ENCODE measurements at places on chromosomes 13 and 19. TPM values are rescaled to one million over a fixed set of nuclear protein-coding genes. Genes with fewer than 3 reads are reported as not detected.

DNA sequence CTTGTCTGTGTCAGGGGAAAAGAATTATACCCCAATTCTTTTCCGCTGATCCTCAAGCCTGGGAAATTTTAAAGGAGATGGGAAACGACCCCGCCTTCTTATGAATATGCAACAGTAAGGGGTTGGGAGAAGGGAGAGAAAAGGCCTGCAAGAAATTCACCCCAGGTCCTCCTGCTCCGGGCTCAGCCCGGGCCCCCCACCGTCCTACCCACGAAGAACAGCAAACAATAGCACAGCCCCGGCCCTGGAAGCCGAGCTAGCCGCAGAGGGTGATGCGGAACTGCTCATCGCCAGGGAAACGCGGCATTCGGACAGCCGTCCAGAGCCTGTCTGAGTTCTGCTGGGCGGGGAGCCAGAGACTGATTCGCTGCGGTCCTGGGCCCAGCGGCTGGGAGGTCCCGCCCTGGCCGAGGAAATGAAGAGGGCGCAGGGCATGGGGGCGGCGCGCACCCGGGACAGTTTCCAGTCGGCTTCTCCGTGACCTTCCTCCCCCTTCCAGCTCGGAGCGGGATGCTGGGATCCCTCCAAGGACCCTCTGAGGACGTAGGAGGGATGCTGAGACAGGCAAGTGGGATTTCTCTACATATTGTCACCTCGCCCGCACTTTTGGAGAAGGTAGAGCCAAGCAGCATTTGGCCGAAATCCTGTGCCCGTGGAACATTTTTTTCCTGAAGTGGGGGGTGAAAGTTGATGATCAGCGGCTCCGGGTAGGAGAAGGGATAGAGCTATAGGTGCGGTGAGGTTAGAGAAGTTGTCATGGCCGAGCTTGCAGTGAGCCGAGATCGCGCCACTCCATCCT lies 82.3 kb upstream of the C1QTNF9B start:
- no peaks in the 10 kb centered on the region for H3K36me3 ChIP-seq
- peak; percentile 77 for DNase-seq
- H3K27ac ChIP-seq = peak overlapping the region; percentile 66

DNA sequence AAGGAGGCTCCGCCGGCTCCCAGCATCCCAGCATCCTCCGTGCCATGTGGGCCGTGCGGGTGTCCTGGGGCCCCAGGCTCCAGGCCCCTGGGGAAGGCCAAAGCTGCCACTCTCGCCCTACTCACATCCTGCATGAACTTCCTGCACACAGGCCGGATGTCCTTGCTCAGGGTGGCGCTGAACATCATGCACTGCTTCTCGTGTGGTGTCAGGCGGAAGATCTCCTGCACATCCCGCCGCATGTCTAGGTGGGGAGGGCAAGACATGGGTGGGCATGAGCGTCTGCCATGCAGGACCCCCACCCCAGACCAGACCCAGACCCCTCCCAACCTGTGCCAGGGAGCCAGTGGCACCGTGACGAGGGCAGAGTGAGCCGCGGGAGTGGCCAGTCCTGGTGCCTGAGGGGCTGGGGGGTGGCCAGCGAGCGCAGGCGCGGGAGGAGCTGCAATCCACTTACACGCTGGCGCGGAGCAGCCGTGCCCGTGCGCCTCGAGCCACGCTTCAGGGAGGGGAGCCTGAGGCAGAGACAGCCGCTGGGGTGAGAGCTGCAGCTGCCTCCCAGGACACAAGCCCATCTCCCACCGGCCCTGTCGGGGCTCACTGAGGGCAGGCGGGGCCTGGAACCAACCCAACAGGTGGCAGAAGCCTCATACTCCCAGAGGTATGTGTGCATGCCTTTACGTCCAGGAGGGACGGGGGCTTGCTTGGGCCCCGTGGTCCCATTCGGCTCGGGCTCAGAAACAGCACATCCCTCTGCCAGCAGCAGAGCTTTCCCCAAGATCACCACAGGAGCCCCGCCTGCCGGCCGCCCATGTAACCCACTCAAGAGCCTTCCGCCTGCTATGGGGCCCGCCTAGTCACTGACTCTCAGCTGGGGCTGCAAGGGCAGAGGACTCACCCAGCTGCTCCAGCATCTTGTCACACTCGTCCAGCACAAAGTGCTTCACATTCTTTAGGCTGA lies 8.8 kb downstream of the DDX39A start:
- peak overlapping the region; percentile 36 for H3K27ac ChIP-seq
- no peak overlapping the region for H3K4me3 ChIP-seq
- peaks cover 36% of the 10 kb centered on the region for H3K4me1 ChIP-seq
- H3K36me3 ChIP-seq = peaks cover 85% of the 10 kb centered on the region
- DNase-seq = peak; percentile 55
- H3K27me3 ChIP-seq = no peaks in the 10 kb centered on the region

- DNase-seq = no peak
- no peak overlapping the region for H3K27ac ChIP-seq
- no peak overlapping the region for H3K4me3 ChIP-seq
- H3K4me1 ChIP-seq = no peaks in the 10 kb centered on the region
- H3K27me3 ChIP-seq = peaks cover under 1% of the 10 kb centered on the region
Observed at GRCh38 chr19:38509027-38509426, 75.5 kb downstream of the RYR1 start.

GRCh38 chr19:46428239-46429135 lies at the start of gene PNMA8C:
TSS of gene PNMA8C (minus strand) at chr19:46428936. CDS start at chr19:46428359, 577 bp downstream.
- peak; percentile 71 for DNase-seq
- no peak within 1 kb of the TSS for H3K27ac ChIP-seq
- no peaks in the 10 kb centered on the region for H3K36me3 ChIP-seq
- H3K4me3 ChIP-seq = peak within 1 kb of the TSS; percentile 19
- H3K27me3 ChIP-seq = peaks cover 54% of the 10 kb centered on the region
- H3K4me1 ChIP-seq = peaks cover 9% of the 10 kb centered on the region

IL17D gene
- total RNA-seq = 1.5 TPM

GRCh38 chr19:3698974-3699740 lies 1.1 kb downstream of the PIP5K1C start:
- peak overlapping the region; percentile 82 for H3K4me3 ChIP-seq
- peak overlapping the region; percentile 80 for H3K27ac ChIP-seq
- DNase-seq = peak; percentile 74
- H3K4me1 ChIP-seq = peaks cover 19% of the 10 kb centered on the region
- no peaks in the 10 kb centered on the region for H3K36me3 ChIP-seq

CCDC169 gene
- total RNA-seq = not detected

CGB8 gene
- total RNA-seq = not detected

- no peak for DNase-seq
- no peaks in the 10 kb centered on the region for H3K27me3 ChIP-seq
- no peak overlapping the region for H3K27ac ChIP-seq
- no peak overlapping the region for H3K4me3 ChIP-seq
Observed at GRCh38 chr13:59441596-59442280, 722.0 kb downstream of the DIAPH3 start.

PTH2 gene
- not detected for total RNA-seq

DNA sequence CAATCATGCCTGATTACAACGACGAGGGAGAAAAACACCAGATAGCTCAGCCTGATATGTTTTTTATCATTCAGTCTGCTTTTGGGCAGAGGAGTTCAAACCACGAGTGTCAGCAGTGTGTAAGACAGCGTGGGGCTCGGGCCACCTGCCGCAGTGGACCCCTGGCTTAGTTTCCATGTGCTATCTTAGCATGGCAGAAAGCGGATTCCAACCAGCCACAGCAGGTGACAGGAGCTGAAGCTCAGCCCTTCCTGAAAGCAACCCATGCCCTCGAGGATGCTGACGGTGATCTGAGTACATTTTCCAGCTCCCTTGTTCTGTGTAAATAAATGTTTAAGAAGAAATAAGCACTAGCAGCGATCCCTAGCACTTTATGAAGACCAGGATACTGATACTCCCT lies 32.2 kb upstream of the MBNL2 start:
- no peak overlapping the region for H3K4me3 ChIP-seq
- H3K36me3 ChIP-seq = no peaks in the 10 kb centered on the region
- H3K27ac ChIP-seq = peak overlapping the region; percentile 31
- peaks cover 5% of the 10 kb centered on the region for H3K4me1 ChIP-seq
- no peaks in the 10 kb centered on the region for H3K27me3 ChIP-seq

DNA sequence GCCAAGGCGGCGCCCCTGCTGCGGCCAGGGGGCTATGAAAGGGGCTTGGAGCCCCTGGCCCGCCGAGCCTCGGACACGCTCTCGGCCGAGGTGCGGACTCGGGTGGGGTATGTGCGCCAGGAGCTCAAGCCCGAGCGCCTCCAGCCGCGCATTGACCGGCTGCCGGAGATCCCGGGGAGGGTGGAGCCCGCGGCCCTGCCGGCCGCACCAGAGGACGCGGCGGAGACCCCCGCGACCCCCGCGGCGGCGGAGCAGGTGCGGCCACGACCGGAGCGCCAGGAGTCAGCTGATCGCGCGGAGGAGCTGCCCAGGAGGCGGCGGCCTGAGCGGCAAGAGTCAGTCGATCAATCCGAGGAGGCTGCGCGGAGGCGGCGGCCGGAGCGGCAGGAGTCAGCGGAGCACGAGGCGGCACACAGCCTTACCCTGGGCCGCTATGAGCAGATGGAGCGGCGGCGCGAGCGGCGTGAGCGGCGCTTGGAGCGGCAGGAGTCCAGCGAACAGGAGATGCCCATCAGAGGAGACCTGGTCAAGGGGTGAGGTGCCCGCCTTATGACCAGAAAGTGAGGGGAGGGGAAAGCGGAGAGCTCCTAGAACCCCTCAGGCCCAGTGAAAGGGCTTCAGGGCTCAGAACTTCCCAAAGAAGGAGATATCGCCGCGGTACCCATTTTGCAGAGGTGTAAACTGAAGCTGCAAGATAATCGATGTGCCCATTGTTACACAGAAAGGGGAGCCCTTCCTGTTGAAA lies 8.8 kb upstream of the SHKBP1 start:
- H3K27ac ChIP-seq = no peak overlapping the region
- H3K4me3 ChIP-seq = peak overlapping the region; percentile 35
- no peak for DNase-seq

RNF113B gene
- not detected for total RNA-seq

DNA sequence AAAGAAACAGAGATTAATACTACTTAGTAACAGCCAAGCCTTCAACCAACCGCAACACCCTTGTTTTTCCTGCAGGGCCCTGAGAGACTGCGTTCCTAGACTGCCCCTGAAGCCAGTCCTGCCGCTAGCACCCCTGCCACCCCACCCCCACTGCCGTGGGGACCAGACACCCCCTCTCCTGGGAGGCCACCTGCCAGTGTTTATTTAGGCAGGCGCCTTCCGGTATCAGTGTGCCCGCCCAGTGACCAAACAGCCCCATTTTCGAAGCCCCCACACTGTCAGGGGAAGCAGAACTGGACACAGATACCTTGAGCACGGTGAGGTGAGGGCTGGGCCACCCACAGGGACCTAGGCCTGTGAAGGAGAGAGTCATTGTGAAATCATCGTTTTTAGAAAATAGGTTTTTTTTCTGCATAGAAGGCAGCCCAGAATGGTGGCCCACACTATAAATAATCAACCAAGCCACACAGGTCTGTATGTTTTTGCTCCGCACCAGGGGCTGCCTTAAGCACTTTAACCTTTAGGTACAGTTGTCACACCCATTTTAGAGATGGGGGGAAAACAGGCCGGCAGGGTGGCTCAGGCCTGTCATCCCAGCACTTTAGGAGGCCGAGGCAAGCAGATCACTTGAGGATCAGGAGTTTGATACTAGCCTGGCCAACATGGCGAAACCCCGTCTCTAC lies 3.5 kb upstream of the TLE5 start:
- no peak overlapping the region for H3K4me3 ChIP-seq
- peaks cover 22% of the 10 kb centered on the region for H3K4me1 ChIP-seq
- DNase-seq = no peak
- peak overlapping the region; percentile 39 for H3K27ac ChIP-seq

GRCh38 chr13:79691826-79692225 lies 210.9 kb downstream of the NDFIP2 start:
- H3K4me1 ChIP-seq = no peaks in the 10 kb centered on the region
- no peak for DNase-seq
- H3K27ac ChIP-seq = no peak overlapping the region
- no peak overlapping the region for H3K4me3 ChIP-seq

ELAVL3 gene
- total RNA-seq = not detected

CGB7 gene
- total RNA-seq = 0.77 TPM

- H3K27ac ChIP-seq = no peak overlapping the region
- DNase-seq = no peak
- no peak overlapping the region for H3K4me3 ChIP-seq
Observed at GRCh38 chr13:112029143-112029542, 37.8 kb upstream of the SOX1 start.

DNA sequence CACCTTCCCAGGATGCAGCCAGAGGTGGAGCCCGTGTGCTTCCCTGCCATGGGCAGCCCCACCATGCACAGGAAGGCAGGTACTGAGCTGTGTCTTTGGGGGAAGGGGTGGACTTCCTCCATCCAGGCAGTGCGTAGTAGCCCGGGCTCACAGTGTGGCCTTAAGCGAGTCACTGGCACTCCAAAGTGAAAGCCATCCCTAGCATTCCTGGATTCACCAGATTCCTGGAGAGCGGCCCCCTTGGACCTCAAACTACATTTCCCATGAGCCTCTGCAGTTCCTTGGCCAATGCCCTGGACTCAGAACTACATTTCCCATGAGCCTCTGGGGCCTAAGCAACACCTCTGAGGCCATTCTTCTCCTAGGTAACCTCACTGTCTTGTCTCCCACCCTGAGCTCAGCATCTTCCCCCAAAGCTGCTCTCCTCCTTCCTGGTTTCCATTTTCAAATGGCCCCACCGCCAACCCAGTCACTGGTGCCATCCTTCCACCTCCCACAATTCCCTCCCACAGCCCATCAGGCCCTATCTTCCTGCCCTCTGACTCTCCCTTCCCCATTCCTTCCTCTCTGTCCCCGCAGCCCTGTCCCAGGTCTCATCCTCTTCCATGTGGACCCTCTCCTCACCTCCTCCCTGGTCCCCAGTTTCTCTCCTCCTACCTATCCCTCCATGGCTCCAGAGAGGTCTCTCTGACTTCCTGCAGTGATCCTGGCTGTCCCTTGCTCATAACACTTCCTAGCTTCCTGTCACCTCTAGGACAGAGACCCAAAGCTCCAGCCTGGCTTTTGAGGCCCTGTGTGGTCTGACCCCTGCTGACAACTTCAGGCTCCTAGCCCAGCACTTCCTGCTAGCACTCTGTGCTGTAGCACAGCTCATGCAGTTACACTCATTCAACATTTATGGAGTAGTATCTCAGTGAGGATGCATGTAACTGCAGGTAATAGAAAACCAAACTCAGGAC lies at the start of gene C19orf81:
Gene C19orf81 (plus strand): TSS at position 13 of the 959 bp plus-strand sequence. CDS start 0 bp downstream, at position 13.
- no peaks in the 10 kb centered on the region for H3K4me1 ChIP-seq
- no peak within 1 kb of the TSS for H3K27ac ChIP-seq
- peaks cover 38% of the 10 kb centered on the region for H3K27me3 ChIP-seq
- no peak within 1 kb of the TSS for H3K4me3 ChIP-seq
- H3K36me3 ChIP-seq = no peaks in the 10 kb centered on the region

DNA sequence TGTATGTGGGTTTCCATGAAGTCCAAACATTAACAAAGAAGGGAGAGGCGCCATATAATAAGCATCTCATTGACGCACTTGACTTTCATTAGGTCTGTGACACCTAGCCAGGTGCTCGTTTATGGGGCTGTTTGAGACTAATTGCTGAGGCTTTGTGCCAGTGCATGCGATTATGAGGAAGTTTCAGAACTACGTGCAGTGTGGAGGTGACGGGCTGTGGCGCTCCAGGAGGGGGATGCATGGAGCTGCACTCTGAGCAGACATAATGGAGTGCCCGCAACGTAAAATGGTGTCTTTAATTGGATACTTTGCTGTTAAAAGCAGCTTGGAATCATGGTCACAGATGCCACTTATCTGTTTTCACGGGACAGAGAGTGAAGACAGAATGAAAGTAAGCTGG lies 223.2 kb downstream of the FGF9 start:
- no peaks in the 10 kb centered on the region for H3K27me3 ChIP-seq
- H3K27ac ChIP-seq = no peak overlapping the region
- no peak for DNase-seq
- H3K4me3 ChIP-seq = no peak overlapping the region
- H3K4me1 ChIP-seq = no peaks in the 10 kb centered on the region

GRCh38 chr13:56110751-56111150 lies 1030.0 kb upstream of the PRR20A start:
- H3K36me3 ChIP-seq = no peaks in the 10 kb centered on the region
- DNase-seq = no peak
- H3K27ac ChIP-seq = no peak overlapping the region
- no peaks in the 10 kb centered on the region for H3K4me1 ChIP-seq

All from lower lobe of right lung (tissue), 2 donors.